ENCODE measurements at places on chromosomes 5 and 9.
A peak's percentile ranks its signal among the peaks of the same experiment; 100 is the strongest.

DNA sequence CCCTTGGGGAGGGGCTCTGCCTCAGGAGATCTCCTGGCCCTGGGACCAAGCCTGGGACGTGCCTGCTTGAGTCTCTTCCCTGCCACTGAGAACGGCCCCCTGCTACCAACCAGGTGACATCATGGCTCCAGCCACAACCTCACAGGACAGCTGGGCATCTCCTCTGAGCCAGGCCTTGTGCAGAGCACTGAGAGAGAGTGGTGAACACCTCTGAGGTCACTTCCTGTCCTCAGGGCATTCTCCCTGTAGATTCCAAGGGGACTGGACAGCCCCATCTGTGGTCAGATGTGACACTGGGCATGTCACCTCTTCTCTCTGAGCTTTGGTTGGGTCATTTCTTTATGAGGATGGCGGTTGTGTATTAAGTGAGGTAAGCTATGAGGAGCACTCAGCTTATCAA, 172.0 kb downstream of the MELK start:
- no peak for DNase-seq

- no peak for DNase-seq
Observed at GRCh38 chr9:116628716-116629115, 58.4 kb upstream of the TRIM32 start.

GRCh38 chr5:131523500-131524185, 111.4 kb downstream of the RAPGEF6 start:
- no peak for DNase-seq

- DNase-seq: no peak
Observed at GRCh38 chr5:178530526-178530925, 59.7 kb downstream of the COL23A1 start.

DNA sequence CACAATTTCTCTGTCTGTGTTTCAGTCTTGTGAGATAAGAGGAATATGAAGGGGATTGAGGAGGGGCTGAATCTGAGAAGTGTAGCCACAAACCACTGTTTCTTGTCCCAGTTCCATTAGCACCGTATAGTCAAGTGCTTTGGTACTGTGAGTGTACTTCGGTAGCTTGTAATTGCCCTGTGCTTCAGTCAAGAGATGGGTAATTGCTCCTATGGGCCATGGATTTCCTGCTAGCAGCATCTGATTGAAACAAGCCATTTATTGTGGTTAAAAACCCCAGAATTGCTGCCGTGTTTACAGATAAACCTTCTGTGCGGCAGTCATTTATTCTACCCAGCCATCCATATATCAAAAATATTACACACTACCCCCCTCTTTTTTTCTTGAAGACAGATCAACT, 98.6 kb downstream of the MAT2B start:
- DNase-seq: no peak

DNA sequence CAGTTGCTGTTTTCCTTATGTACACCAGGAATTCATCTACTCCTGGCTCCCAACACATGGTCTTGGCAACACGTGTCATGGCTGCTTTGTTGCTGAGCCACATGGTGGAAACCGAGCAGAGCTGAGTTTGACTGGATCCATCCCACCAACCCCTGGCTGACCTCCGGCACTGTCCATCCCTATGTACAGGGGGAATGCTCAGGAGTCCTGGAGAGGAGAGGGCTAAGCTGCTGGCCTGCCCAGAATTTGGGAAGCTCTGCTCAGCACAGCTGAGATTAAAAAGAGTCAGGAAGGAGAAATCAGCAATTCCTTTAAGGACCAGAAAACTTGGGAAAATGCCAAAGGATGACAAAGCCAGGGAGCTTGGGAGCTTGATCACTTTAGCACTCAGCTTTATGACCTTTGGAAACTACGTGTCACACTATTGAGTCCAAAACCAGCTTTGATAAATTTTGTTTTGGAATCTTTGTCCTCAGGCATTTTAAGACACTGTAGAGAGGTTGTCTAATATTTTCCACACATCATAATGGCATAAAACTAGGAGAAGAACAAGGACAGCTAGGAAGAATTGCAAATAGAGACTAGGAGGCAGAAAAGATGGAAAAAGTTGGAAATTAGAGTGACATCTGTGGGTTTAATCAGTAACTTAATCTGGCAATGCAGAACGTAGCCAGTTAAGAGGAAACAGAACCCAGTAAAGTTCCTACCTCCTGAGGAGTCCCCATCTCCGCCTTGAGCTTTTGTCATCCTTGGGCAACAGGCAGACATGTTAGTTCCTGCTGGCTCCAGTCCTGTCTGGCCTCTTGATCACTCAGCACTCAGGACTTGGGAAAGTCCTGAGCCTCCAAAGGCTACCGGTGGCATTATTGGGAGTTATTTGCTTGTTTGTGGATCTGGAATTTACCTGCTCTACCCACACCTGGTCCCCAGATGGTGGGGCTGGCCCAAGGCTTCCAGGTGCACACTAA, 62.5 kb upstream of the PLPP1 start:
- DNase-seq: no peak

- DNase-seq: no peak
Observed at GRCh38 chr5:43874772-43875171, 271.8 kb downstream of the NNT start.

GRCh38 chr5:56669534-56670483, 145.5 kb upstream of the MAP3K1 start:
- DNase-seq: peak; percentile 98

DNA sequence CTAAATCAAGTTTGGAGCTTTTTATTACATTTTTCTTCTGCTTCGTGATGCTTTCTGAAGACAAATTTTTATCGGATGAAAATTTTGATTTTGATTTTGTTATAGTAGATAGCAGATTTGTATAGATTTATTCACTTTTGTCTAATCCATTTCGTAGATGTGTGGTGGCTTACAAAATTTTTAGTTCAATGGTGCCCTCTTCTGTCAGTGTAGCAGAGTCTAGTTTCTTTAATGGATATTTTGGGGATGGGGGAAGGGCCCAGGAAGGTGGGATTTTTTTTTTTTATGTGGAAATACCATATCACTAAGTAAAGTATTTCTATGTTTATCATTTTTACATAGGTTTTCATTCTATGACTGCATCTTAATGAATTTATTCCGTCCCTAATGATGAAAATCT, 259.9 kb upstream of the TARS1 start:
- DNase-seq: no peak

- peak; percentile 79 for DNase-seq
Observed at GRCh38 chr9:68584189-68585033, 43.7 kb upstream of the TMEM252 start.

DNA sequence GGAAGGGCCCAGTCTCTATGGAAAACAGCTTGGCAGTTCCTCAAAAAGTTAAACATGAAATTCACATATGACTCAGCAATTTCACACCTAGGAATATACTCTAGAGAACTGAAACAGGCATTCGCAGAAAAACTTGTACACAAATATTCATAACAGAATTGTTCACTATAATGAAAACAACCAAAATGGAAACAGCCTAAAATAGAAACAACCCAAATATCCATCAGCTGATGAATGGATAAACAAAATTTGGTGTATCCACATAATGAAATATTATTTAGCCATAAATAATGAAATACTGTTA, 4.8 kb upstream of the GPR150 start:
- no peak for DNase-seq

- no peak for DNase-seq
Observed at GRCh38 chr5:117759849-117760499, 1185.4 kb upstream of the SEMA6A start.

DNA sequence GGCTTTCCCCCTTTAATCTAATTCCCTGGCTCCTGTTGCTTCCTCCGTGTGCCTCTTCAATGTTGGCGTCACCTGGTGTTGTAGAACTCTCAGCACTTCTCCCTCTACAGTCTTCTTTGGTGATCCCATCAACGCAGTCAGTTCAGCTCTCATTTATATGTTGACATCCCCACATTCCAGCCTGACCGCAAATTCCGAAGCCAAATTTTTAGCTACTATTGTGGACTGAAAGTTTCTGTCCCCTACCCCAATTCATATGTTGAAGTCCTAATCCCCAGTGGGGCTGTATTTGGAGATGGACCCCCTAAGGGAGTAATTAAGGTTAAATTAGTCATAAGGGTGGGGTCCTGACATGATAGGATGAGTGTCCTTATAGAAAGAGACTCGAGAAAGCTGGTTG, 210.6 kb upstream of the ADAMTSL1 start:
- no peak for DNase-seq

- DNase-seq: no peak
Observed at GRCh38 chr9:16076511-16076910, 523.7 kb downstream of the CCDC171 start.

DNA sequence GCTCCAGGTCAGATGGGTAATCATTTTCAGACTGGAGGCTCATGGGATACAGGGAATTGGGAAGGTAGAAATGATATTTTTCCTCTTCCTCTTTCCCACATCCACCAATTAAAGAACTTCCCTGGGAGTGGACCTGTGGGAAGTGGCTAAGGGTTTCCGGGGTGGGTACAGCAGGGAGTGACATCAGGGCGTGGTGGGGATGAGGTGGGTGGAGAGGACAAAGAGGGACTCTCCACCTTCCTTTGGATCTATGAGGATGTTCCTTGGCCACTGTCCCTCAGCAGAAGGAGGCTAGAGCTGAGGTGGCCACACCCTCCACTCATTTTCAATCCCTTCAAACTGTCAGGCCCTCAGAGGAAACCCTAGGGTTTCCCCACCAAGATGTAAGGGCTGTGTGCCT, 54.7 kb downstream of the IRF1 start:
- peak; percentile 38 for DNase-seq

- peak; percentile 47 for DNase-seq
Observed at GRCh38 chr5:108681079-108681921, 66.4 kb upstream of the FER start.

GRCh38 chr9:93232388-93232960, 48.5 kb downstream of the WNK2 start:
- DNase-seq: no peak

DNA sequence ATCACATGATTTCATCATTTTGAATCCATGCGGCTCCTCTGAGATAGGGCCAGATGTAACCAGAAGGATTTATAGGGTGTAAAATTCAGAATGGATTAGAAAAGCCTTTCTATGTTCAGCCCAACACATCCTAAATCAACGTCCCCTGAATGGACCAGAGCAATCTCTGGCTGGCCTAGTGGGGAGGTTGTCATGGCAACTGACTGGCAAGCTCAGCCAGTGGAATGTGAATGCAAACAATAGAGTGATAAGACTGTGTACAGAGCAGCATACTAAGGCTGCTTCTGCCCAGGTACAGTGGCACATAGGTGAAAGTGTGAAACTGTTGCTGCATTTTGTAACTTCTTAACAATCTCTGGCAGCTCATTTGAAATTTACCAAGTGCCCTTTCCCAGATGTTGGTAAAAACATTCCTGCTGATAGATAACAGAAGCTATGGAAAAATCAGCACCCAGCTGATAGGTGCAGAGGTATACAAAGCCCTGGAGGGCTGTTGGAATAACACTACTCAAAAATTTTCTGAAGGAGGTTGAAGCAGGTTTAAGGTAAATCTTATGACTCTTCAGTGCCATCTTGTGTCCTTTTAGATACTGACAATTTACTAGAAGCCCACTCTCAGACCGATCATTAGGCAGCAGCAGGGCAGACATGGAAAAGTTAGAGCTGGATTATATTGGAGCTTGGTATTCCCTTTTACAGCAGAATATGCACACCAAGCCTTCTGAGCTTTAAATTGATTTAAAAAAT, 267.2 kb downstream of the RAB3C start:
- peak; percentile 32 for DNase-seq

- DNase-seq: no peak
Observed at GRCh38 chr5:95177456-95177855, 107.4 kb downstream of the MCTP1 start.

Data from CD14-positive monocyte (primary cell).